Stimulated activated CD8-positive, alpha-beta memory T cell treated with anti-CD3 and anti-CD28 coated beads, Interleukin-2, amount 100 ng/mL, for 1 hour (primary cell): ENCODE measurements at places on chromosomes 6 and 20.

- DNase-seq, result no peak
These were observed 188.9 kb downstream of the TFAP2C start for GRCh38 chr20:56817780-56818675.

- DNase-seq, result no peak
These were observed 120.2 kb upstream of the CLDN20 start for GRCh38 chr6:155143578-155144106.

GRCh38 chr6:144559865-144560593 is 274.9 kb downstream of the UTRN start:
- DNase-seq, result no peak

- no peak for DNase-seq
These were observed 182.4 kb downstream of the ISM1 start for GRCh38 chr20:13403453-13403852.

- no peak for DNase-seq
These were observed 14.6 kb downstream of the TSPYL4 start for GRCh38 chr6:116239256-116239655.

DNA sequence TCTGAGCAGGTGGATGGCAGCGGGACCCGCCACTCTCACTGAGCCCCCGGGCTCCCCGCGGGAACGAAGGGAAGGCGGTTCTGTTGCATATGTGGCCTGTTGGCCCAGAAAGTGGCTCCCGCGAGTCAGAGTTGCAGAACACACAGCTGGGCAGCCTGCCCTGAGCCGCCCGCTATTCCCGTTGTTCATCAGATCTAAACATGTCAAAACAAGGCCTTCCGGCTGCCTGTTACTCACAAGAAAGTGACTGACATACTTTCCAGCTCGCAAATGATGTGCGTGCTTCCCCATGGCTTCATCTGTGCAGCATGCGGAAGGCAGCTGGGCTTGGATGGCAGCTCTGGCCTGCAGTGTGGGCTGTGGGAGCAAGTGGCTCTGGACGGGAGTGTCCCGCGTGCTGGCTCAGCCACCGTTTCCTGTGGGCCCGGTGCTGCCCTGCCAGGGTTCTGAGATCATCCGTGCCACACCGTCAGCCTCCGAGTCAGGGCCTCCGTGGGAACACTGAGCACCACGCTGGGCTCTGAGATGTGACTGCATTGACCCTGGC is 227.3 kb downstream of the ERMARD start:
- DNase-seq, result no peak

- no peak for DNase-seq
These were observed 99.5 kb downstream of the KCNQ5 start for GRCh38 chr6:72721346-72721745.

DNA sequence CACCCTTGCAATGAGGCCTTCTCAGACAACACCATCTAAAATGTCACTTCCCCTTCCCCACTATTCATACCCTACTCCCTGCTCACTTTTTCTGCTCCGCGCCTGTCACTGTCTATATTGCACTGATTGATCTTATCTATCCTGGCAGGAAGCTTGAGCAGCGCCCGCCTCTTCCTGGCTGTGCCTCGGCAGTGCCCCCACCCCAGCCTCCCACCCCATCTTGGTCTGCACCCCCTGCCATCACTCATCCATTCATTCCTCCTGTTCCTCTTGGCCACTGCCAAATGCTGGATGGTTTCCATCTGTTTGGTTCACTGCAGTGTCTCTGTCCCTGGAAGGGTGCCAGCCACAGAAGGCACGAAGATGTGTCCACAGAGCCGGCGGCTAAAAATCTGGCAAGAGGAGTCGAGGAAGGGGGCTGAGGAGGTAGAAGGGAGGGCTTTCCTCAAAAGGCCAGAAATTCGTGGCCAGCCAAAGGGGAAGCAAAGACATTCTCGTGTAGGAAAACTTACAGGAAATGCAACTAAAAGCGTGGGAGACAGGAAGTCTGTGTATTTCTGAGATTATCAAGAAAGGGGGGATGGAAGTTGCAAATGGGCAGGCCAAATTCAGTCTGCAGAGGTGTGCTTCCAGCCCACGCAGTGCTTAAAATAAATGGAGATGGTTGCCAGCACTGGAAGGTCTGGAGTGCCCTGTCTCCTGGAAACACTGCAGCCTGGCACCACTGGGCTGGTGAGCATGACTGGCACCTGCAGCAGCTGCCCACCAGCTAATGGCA is 27.6 kb downstream of the SYNJ2 start:
- DNase-seq, result no peak

DNA sequence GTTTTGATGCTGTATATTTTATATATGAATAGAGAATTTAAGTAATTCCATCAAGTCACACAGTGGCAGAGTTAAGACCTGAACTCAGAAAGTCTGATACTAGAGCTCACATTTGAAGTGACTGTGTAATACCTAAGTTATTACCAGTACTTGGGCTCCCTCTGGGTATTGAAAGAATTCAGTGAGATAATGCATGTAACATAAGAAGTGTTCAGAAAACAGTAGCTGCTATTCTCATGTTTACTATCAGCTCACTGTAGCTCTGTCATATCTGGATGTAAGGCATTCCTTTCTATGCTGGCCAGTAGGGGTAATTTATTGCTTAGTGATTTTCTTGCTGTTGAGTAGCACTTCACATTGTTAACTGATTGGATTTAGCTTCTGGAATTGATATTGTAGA is 44.6 kb downstream of the NKX2-4 start:
- DNase-seq, result no peak

DNA sequence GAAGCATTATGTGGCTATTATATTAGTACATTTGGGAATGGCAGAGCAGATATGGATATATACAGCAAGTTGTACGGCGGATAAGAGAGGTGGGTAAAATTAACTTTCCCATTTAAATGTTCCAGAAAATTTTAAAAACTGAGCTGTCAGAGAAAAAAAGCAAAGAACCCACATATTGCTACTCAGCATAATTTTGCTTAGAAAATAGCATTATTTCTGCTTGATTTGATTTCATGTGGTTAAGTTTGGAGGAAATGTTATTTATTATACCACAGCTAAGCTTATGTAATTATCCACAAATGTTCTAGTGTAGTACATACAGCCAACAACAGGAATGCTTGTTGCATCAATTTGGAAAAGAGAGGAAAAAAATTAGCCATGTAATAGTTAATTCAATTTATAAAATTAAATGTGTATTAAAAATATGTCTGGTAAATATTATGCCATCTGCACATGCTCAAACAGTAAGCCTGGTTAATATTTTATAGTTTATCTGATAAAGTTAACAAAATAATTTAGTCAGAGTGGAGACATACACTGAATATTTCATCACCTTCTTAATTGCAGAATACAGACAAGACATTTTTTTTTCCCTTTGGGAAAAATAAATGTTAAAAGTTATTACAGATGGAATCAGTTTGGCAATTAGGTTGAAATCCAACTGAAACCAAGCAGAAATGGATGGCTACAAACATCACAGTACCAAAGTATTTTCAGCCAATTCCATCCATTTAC is 172.1 kb upstream of the ID4 start:
- no peak for DNase-seq

GRCh38 chr6:130259140-130259539 is 36.4 kb upstream of the SAMD3 start:
- no peak for DNase-seq

- no peak for DNase-seq
These were observed 105.2 kb downstream of the TFAP2A start for GRCh38 chr6:10309457-10310329.

- DNase-seq, result no peak
These were observed 1.4 kb upstream of the AAR2 start for GRCh38 chr20:36234771-36235320.

DNA sequence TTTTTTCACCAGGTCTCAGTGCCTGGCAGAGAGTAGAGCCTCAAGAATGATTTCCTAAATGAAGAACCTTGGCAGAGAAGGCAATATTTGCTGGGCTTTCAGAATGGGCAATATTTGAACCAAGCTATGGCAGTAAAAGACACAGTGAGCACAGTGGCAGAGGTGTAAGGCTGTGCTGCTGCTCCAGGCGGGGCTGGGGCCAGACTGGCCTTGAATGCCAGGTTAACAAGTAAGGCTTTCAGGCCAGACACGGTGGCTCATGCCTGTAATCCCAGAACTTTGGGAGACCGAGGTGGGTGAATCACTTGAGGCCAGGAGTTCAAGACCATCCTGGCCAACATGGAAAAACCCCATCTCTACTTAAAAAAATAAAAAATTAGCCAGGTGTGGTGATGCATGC is 8.5 kb upstream of the MYL9 start:
- no peak for DNase-seq

DNA sequence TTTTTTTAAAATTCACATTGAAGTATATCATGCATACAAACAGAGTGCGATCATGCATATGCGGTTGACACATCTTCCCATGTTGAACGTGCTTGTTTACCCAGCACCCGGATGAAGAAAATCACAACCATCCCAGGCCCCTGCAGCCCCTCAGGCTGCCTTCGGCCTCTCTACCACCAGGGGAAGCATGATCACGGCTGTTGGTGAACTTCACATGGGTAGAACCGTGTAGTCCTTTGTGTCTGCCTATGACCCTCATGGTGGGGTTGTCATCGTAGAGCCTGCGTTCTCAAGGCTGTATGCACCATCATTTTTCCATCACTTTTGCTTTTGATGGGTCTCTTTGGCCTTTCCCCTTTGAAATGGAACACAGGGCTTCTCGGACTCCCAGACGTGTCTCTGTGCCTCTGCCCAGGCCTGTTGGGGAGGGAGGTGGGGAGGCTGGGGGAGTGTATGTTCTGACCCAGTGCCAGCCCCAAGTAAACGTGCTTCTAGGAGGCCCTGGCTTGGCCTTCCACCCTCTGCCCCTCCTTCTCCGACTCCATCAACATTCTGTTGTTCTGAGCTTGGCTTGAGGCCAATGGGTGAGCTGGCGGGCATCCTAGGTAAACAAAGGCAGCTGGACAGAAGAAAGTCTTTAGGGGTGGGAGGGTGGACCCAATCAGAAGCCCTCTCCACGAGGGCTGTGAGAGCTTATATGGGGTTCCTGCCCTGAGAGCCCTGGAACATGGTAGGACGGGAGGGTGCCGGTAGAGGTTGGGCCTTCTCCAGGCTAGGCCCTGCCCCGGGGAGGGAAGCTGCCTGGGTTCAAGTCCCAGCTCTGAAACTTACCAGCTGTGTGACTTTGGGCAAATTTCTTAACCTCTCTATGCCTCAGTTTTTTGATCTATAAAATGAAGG is 39.7 kb downstream of the TGM2 start:
- DNase-seq, result no peak

- no peak for DNase-seq
These were observed 33.4 kb downstream of the KIF25 start for GRCh38 chr6:168030908-168031307.

DNA sequence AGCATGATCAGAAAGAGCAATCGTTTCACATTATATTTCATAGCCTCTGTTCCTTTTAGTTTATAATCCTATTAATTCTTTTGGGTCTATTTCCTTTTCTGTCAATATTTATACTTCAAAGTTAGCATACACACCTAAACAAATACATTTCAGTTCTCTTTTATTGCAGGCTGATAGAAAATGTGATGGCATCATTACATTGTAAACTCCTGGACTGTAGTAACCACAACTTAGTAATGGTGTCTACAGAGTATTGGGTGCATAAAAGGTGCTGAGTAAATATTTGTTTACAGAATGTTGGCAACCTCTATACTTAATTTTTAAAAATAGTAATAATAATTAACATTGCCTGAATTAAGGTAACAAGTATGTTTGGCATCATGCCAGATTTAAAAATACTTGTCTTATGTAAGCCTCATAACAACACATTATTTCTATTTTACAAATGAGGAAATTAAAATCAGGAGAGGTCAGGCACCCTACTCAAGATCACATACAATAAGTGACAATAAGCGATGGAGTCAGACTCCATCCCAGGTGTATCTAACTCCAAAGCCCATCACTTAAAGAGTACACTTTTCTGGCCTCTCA is 195.0 kb downstream of the UBE3D start:
- DNase-seq, result no peak

DNA sequence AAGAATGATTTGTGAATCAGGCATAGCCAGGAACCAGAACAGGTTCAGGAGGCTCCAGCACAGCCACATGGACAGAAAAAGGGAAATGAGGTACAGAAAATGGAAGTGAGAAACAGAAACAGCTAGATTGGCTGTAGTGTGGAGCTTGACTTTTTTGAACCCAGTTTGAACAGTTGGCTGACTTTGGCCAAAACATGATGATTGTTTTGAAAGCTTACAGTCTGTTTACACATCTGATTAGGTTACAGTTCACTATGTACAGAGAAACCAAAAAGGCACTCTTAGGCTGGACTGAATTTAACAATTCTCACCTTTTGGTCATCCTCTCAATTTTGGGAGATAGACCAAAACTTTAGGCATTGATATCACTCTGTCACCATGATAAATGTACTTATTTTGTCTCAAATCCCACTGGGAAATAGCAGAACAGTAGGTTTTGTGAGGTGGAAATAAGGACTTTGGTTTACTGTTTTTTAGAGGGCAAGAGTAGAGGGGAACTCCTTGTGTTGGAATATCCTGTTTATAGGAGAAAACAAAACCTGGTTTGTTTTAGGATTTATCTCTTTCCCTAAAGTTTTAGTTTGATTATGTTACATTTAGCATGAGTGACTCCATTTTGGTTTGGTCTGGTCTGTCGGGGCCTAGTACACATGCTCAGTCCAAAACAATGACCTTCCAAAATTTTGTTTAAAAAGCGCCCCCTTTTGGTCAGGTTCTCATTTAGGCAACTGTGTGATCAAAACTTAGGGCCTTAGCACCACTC is 123.1 kb downstream of the OLIG3 start:
- no peak for DNase-seq

DNA sequence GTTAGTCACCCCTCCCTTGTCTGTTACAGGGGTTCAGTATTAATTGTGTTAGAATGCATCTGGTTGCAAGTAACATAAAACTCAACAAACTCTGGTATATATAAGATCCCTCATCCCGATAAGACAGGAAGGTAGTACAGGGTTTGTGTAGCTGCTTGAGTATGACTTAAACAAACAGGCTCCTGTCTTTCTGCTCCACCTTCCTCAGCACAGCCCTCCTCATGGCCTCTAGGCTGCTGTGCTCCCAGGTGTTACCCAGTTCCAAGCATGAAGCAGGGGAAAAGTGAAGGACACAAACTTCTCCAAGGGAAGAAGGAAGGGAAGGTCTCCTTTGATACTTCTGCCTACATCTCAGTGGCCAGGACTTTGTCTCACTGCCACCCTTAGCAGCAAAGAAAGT is 1.4 kb upstream of the RALGAPB start:
- no peak for DNase-seq

- DNase-seq, result peak; percentile 4
These were observed 945 bp downstream of the TENT5A start for GRCh38 chr6:81751388-81752083.

- DNase-seq, result no peak
These were observed 97.2 kb downstream of the TMEM242 start for GRCh38 chr6:157226026-157226625.

DNA sequence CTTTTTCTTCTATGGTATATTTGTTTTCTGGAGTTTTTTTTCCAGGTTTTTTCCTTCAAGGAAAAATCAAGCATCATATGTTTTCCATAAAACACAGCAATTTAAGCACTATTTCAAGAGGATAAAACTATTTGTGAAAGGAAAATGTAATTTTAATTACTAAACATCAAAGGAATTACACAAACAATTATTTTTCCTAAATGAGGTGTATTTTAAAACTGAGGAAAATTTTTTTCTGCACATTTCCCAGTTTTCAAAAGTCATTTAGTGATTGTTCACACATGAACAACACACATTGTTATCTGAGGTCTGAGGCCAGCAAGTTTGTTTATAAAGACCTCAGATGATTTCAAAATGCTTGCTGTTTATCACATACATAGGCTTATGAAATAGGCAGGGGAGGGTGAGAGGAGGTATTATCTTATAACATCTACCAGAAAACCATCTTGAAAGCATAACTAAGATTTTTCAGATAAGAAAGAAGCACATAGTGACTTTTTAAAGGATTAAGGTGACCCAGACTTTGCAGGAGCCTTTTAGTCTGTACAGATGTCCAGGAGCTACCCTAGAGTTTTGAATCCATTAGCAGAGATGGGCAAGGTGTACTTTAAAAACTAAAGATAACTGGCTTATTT is 381.6 kb downstream of the GJA1 start:
- no peak for DNase-seq
